HFF-Myc (cell line): ENCODE measurements at places on chromosomes 1 and 21.
A peak's percentile ranks its signal among the peaks of the same experiment; 100 is the strongest.

DNA sequence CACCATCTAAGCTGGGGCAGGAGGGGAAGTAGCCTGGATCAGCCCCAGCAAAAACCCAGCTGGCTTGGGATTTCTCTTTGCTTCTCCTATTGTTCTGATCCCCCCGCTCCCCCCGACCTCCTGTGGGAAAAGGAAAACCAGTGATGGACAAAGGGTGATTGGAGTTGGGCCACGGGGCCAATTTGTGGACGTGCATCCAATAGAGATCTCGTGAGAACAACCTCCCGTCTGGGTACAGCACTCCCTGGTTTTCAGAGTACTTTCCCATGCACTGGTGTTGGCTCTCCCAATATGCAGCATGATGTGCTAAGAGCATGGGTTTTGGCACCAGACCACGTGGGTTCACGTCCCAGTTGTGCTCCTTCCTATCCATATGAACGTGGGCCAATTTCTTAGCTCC is 9.0 kb downstream of the BLACAT1 start:
- DNase-seq: no peak

DNA sequence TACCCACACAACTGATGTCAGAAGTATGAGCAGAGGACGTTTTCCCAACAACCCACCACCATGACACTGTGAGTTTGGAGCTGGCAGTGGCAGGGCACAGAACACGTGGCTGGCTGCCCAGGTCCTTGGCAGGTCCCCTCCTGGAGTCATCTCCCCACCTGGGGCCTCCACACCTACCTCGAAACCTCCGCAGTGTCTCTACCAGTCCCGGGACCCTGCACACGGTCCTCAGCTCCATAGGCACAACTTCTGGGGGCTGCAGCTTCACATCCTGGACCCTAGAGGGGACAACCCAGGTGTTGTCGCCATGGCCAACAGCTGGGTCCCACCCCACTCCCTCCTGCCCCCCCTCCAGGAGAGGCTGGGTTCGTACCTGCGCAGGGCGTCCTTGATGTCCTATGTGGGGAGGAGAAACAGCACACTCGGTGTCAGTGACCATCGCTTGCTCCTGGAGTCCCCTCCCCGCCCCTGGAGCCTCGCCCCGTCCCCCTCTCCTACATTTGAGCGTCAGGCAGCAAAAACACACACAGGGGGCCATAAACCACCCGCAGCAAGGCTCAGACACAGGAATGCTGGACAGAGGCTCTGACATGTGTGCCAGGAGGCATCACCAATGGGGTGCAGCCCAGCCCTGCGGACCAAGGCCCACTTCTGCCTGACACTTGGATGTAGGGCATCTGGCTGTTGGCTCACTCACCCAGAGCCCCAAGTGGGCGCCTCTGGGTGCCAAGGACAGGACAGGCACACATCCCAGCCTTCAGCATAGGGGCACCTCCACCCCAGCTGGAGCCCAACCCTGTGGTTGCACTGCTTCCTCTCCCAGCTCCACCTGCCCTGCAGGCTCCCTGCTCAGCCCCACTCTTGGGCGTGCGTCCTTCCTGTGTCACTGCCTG is 9.6 kb downstream of the TRIM11 start:
- DNase-seq: no peak

GRCh38 chr21:43210454-43211071 is 41.8 kb downstream of the CRYAA start:
- no peak for DNase-seq

DNA sequence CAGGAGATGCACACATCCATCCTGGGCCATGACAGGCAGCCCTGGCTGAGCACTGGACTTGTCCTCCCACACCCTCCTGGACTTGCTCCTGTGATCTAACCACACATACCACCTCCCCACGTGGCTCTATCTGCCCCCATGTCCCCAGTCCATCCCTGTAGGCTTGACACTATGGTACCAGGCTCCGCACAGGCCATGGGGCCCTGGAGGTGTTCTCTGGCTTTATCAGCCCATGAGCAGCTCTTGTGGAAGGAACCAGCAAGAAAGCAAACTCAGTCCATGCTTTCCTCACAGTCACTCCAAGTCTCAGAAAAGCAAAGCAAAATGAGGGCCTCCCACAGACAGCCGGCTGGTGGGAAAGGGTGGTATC is 61.6 kb downstream of the CD46 start:
- DNase-seq: no peak

DNA sequence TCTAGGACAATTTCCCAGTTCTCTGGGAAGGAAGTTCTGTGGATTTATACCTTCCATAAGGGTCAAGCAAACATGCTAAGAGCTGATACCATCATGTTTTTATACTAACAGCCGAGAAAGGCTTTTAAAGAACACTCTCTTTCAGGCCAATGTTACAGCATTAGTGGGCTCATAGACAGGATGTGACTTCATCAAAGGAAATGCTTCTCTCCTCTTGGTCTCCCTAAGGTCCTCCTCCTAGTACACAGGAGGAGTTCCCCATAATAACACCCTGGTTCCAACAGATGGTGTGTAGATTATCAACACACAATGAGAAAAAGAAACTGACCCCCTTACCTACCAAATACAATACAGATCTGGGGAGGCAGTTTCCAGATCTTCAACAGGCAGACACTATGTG is 26.7 kb upstream of the GLIS1 start:
- peak; percentile 21 for DNase-seq

- no peak for DNase-seq
Observed at GRCh38 chr1:22521692-22522091, 41.6 kb upstream of the EPHA8 start.

DNA sequence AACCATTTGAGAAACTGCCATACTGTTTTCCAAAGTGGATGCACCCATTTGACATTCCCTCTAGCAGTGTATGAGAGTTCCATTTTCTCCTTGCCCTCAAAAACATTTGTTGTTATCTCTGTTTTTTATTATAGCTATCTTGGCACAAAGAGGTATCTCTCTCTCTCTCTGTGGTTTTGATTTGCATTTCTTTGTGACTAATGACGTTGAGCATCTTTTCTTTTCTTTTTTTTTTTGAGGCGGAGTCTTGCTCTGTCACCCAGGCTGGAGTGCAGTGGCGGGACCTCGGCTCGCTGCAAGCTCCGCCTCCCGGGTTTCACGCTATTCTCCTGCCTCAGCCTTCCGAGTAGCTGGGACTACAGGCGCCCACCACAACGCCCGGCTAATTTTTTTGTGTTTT is 17.4 kb upstream of the ZMYM6 start:
- no peak for DNase-seq

DNA sequence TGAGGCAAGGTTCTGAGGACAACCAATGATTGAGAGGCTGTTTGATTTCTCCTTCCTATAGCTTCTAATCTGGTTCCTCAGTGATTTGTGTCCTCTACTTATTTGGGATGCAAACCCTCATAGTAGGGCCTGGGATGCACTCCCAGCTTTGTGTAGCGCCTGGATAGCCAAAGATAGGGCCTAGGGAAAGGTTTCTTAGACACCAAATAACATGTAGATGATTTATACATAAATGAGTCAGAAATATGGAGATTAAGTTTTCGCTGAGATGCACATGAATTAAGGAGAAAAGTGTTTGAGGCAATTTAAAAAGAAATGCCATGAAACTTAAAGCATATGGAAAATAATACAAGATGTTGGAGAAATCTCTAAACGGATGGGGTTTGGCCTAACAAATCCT is 66.0 kb upstream of the LMO4 start:
- no peak for DNase-seq

DNA sequence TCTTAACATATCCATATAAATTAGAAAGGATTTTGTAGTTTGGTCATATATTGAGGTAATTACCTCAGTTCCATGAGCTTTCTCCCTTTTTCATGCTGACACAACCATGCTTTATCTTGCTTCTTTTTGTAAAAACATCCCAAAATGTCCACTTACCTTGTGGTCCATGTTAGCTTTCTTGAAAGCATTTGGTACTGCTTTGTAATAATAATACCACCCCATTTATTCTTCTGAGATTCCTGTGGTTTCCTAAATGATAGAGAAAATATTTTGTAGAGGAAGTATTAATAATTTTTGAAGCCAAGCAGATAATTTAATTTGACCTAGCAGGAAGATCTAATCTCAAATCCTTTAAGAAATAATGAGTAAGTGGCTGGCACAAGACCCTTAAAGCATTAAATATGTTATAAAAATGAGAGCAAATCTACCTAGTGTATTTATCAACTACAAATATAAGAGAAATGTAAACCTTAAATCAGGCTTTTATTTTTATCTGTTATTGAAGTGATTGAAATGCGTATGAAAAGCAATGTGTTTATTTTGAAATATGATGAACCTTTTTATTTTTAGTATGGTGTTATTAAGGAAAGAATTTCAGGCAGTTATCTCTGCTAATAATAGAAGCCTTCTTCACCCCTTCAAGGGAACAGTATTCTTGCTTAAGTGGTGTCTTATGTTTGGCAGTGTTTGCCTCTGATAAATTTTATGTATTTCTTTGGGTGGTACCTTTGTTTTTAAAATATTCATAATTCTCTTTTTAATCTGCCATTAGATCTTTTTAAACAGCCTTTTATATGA is 9.2 kb downstream of the PRKAA2 start:
- DNase-seq: no peak

GRCh38 chr21:45334591-45335081 is 46.9 kb upstream of the POFUT2 start:
- no peak for DNase-seq

- DNase-seq: no peak
Observed at GRCh38 chr1:87392248-87393192, 63.8 kb downstream of the LMO4 start.

GRCh38 chr1:160522622-160523345 is at the start of gene SLAMF6:
Gene SLAMF6 (minus strand): TSS chr1:160523255. CDS start chr1:160523192, 63 bp downstream.
- DNase-seq: no peak

DNA sequence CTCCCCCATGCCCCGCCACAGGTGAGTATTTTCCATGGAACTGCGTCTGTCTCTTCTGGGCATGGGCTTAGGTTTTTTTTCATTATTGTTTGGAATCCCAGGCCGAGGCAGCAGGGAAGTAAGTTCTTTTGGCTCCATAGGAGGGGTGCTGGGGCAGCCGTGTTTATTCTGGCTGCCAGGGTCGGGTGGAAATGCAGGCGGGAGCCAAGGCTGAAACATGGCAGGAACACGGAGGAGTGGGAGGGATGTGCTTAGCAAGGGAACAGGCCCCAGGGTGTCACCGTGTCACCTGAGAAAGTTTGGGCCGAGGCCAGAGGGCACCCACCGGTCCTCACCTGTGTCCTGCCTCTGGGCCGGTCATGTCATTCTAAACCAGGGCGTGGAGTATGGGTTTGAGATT is 4.5 kb upstream of the DHRS3 start:
- DNase-seq: no peak

- no peak for DNase-seq
Observed at GRCh38 chr1:16450863-16451481, 10.4 kb downstream of the NECAP2 start.

GRCh38 chr1:221148660-221149059 is 269.4 kb downstream of the HLX start:
- DNase-seq: no peak

- DNase-seq: no peak
Observed at GRCh38 chr21:26887251-26887650, 42.0 kb upstream of the ADAMTS1 start.

- no peak for DNase-seq
Observed at GRCh38 chr1:154867841-154868605, 2.1 kb downstream of the KCNN3 start.

DNA sequence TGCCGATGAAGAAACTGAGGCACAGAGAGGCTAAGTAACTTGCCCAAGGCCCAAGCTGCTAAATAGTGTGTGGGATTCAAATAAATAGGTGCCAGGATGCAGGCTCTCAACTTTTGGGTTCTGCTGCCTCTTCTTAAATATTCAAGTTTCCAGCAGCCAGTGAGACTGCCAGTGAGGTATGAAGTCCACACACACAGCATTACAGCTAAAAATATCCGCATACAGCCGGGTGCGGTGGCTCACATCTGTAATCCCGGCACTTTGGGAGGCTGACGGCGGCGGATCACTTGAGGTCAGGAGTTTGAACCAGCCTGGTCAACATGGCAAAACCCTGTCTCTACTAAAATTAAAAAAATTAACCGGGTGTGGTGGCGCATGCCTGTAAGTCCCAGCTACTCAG is 78.4 kb upstream of the DIRAS3 start:
- no peak for DNase-seq

DNA sequence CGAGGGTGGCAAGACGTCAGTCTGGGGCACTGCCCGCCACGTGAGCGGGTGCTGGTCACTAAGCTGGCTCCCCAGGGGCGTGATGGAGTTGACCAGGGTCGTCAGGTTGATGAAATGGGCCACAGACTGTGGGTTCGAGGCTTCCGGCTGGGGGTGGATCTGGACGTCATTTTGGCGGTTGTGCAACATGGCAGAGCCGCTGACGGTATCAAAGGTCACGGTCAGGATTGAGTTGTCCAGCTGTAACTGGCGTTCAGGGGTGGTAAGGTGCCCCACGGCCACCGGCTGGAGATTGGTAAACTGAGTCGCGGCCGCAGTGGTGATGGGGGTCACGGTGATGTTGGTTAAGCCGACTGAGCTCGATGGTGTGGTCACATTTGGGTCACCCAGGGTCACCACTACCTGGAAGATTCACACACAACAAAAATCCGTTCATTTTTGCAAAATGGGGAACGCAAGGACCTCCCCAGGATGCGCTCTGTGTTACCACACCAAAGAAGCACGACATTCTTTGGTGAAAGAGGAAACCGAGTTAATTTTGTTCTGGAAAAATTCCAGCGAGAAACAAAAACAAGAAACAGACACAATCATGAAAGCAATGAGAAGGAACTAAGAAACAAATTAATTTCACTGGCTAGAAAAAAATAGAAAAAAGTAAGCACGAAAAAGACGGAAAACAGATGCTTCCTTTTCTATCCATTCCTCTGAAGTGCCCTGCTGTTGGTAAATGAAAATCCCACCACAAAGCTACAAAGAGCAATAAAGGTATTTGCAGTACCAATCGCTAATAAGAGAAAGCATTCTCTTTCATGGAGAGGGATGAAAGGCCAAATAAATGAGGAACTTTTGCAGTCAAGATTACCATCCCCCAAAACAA is 34.7 kb upstream of the RIPK4 start:
- no peak for DNase-seq

- no peak for DNase-seq
Observed at GRCh38 chr1:28243685-28244311, 7.9 kb downstream of the ATP5IF1 start.

- no peak for DNase-seq
Observed at GRCh38 chr1:196063952-196064351, 544.3 kb downstream of the KCNT2 start.

DNA sequence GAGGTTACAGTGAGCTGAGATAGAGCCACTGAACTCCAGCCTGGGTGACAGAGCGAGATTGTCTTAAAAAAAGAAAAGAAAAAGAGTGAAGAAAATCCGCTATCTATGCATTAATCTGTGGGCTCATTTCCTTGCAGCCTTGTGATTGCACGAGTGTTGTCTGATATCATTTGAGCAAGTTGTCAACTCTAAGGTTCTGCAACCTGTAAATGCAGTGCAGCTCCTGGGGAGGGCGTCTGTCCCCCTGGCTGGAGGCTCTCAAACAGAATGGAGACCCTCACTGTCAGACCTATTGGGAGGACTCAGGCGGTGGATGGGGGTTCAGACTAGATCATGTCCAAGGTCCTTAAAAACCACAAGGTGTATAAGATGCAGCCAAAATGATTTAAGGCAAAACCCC is 6.2 kb downstream of the CORT start:
- no peak for DNase-seq
